Left forelimb (tissue), 1 donor: ENCODE measurements at places on chromosomes 7 and 10.

DNA sequence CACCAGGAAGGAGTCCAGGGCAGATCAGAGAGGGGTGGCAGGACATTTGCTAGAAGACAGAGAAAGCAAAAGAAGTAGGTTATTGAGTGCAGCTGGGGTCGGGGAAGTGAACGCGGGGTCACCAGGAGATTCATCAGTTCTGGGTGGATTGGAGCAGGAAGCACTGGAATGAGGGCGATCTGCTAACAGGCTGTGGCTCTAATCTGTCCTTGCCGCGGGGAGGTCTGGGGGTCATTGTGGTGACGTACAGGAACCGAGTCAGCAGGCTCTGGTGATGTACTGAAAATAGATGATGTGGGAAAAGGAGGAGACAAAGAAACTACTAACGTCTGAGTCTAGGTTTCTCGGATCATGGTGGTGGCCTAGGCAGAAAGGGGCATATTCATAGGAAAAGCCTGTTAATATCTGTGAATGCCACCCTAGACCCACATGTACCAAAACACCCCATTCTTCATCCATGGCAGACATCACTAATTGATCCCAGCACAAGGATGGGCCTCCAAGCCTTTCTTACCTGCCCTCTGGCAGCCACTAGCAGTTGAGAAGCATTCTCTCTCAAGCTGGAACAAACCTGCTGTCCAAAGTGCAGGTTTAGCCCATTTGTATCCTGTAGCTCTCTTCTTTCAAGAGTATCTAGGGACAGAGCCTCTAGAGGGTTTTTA lies 134.5 kb downstream of the C10orf105 start:
- DNase-seq, result no peak

DNA sequence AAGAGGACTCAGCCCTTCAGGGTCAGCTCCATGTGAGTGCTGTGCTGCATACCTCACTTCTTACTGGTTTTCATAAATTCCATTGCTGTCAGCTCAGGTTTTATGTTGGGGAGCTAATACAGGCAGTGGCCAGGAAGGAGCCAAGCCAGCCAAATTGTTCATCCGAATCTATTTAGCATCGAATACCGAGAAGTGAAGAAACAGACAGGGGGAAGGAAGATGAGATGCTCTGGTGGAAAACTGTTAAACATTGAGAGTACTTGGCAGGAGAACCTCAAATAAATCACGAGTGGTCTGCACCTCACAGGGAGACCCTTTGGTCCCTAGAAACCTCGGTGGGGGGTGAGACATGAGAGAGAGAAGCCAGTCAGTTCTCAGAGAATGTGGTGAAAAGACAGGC lies 196.0 kb upstream of the TMEM72 start:
- DNase-seq, result no peak

DNA sequence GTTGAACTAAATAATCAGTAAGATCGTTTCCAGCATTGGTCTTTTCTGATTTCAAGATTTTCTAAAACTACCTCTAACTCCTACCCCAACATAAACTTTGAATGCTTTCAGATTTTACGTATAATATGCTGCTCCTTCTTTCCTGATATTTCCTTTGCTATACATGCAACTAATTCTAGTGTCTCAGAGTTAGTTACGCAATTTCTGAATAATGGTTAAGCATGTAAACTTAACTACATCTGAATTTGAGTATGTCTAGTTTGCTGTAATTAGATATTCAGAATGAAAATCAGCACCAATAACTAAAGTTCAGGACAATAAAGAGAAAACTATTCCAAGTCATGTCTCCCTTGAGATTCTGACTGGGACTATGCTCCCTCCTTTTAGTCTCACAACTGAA lies 71.0 kb downstream of the SEMA3C start:
- DNase-seq, result no peak

GRCh38 chr7:40232242-40232893 lies 97.6 kb downstream of the SUGCT start:
- no peak for DNase-seq

- no peak for DNase-seq
Observed at GRCh38 chr10:11482306-11482705, 129.1 kb downstream of the USP6NL start.

DNA sequence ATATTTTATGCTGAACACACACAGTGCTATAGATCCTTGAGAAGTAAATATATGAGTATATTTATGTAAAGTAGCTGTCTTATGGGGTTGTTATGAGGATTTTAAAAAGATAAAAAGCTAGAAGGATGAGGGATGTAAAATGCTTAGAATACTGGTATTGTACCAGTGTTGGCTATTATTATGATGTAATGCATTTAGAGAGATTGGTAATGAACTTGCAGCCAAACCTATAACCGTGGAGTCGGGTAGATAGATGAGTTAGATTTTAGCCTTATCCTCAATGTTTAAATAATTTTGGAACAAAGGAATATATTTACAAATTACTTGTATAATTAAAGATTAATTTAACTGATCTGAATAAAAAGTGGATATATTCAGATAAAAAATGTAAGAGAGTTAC lies 99.3 kb downstream of the SEC23IP start:
- no peak for DNase-seq

GRCh38 chr10:68408898-68409518 lies 1.9 kb upstream of the RUFY2 start:
- DNase-seq, result no peak

GRCh38 chr7:25235471-25235870 lies 7.2 kb upstream of the NPVF start:
- no peak for DNase-seq

GRCh38 chr10:22701132-22701826 lies 13.1 kb downstream of the PIP4K2A start:
- DNase-seq, result no peak
